Stimulated activated CD4-positive, alpha-beta T cell treated with anti-CD3 and anti-CD28 coated beads, TNF-alpha, amount 100 ng/mL, for 1 hour (primary cell): ENCODE measurements at places on chromosomes 12 and 14.

DNA sequence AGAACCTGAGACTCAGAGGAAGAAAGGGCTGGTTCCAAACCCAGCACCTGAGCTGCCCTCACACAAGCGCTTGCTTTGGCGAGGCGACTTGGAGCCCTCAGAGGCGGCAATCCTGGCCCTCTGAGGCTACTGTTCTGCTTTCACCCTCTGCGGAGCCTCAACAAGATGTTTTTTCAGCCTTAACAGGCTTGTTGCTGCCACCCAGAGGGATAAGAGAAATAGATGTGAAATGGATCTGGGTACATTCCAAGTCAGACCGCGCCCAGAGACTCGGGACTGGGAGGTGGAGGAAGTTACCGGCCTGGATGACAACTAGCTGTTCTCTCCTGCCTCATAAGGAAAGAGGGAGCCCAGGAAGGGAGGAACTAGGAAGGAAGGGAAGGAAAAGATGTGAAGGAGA, 89.6 kb downstream of the TTC7B start:
- DNase-seq: no peak

GRCh38 chr12:100197486-100197885, 3.1 kb upstream of the ACTR6 start:
- no peak for DNase-seq

GRCh38 chr12:102927220-102927619, 10.2 kb upstream of the PAH start:
- DNase-seq: no peak

- DNase-seq: no peak
Measured at GRCh38 chr12:103680591-103681141, 93.6 kb downstream of the STAB2 start.

- no peak for DNase-seq
Measured at GRCh38 chr12:80056232-80056631, 43.1 kb upstream of the OTOGL start.

DNA sequence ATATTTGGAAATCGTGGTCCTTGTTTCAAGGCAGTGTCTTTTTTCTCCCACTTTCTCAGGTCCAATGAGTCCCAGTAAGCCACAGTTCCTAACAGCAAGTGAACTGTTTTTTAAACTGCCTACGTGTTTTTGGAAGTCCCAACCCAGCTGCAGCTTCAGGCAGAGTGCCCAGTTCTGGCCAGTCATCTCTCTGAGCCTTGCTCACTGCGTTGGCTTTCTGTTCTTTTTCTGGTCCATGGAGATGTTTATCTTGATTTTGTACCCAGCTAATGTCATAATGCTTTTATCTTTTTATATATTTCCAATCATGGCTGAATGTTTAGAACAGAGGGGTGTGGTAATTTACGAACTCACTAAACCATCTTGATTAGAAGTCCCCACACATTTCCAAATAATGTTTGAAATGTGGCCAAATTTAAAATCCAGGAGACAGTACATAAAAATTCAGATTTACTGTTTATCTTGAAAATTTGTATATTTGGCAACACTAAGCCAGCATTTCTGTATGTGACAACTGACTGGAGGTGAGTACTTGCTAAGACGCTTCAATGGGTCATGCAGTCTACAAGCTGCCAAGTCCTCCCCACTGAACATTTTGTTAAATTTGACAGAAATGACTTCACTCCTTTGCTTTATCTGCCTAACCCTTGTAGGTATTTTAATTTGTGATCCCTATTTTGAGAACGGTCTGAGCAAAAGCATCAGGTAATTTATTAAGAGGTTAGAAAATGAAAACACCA, 46.1 kb upstream of the OTOGL start:
- DNase-seq: no peak

GRCh38 chr14:81062816-81063215, 107.4 kb downstream of the TSHR start:
- no peak for DNase-seq

- DNase-seq: no peak
Measured at GRCh38 chr14:58738189-58738836, 100.6 kb downstream of the DACT1 start.

DNA sequence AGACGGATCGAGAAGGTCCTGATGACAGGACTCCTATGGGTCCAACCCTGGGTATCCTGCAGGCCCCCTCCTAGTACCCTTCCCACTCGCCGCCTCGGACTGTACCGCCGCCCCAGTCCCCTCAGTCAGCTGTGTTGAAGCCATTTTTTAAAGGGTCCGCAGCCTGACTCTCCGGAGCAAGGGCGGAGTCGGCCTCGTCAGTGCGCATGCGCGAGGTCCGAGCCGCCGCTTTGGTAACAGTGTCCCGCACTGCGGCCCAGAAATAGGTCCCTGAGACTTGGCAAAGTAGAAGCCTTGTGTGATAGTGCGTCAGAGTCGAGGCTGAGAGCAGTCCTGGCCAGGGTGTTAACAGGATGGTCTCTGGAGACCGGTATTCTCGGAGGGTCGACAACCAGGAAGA, 769.0 kb upstream of the ALG10B start:
- DNase-seq: no peak

DNA sequence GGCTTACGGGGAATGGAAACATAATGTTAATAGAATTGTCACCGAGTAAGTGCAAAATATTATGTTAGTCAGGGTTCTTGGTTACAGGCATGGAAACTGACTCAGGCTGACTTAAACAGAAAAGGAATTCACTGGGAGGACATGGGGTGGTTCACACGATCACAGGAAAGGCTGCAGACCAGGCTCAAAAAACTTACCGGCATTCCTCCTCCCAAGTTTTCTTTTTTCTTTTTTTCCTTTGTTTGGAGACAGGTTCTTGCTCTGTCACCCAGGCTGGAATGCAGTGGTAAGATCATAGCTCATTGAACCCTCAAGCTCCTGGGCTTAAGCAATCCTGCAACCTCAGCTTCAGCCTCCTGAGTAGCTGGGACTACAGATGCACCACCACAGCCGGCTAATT, 11.9 kb upstream of the UBE2N start:
- DNase-seq: no peak

DNA sequence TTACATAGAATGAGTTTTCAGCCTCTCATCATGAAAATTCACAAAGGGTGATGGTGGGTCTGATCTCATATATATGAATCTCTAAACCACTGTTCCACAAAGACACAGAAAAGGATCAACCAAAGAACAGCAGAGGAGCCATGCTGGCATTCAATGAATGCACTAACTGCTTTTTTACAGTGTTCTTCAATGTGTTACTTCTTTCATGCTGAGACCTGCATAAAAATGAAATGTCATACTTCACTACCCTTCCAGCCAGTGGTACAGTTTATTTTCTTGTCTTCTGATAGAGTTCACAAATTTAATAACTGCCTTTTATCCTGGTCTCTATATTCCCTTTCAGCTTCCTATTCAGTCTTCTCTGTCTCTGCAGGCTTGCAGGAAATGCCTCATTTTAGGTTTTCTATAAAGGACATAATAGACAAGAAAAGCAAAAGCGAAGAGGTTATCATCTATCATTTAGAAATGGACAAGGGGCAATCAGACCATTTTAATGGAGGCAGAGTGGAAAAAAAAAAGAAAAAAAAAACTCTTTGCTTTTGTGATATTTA, 836.7 kb upstream of the FOXG1 start:
- no peak for DNase-seq

GRCh38 chr12:12483438-12483837, 79.2 kb downstream of the DUSP16 start:
- no peak for DNase-seq

DNA sequence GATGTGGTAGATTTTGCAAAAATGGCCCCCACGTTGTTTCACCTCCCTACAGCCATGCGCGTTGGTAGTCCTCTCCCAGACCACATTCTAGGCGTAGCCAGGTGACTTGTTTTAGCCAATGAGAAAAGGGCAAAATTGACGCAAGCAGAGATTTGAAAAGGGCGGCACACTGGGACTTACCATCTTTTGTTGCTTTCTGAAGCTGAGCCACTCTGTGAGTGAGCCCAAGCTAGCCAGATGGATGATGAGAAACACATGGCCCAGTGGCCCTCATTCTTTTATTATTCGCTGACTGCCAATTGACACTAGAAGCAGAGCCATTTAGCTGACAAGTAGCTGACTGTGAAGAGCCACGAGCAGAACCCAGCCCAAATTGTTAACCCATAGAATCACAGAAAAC, 142.0 kb upstream of the GZMB start:
- no peak for DNase-seq

DNA sequence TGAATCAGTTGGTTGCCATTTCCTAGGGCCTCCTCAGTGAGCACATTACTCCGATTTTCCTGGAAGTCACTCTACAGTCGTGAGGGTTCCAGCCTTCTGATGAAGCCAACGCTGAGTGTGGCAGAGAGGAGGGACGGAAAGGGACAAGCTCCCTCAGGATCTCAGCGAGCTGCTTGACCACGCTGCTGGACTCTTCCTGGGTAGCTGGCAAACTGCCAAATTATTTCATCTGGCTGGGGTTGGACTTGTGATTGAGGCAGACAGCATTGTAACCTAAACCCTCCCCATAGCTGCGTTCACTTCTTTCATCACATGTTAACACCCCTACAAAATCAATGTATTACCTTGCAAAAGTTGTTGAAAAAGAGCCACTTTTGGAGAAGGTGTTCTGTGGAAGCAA, 69.6 kb upstream of the CHST11 start:
- DNase-seq: no peak

DNA sequence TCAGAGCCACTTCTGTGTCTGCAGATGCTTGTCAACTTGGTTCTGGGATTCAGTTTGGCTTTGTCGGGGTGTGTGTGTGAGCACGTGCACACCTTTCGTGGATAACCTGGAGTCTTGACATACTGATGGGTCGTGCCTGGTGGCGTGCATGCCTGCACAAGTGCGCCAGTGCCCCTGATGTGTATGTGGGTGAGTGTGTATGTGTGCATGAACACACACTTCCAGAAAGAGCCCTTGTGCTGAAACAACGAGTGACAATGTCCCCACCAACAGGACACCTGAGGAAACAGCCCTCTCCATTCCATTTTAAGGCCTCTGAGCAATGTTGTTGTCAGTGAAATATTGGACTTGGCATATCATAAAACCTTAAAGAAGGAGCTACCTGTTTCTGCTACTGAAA, 53.9 kb downstream of the SMUG1 start:
- DNase-seq: no peak

GRCh38 chr14:41891624-41892023, 284.9 kb downstream of the LRFN5 start:
- DNase-seq: no peak

DNA sequence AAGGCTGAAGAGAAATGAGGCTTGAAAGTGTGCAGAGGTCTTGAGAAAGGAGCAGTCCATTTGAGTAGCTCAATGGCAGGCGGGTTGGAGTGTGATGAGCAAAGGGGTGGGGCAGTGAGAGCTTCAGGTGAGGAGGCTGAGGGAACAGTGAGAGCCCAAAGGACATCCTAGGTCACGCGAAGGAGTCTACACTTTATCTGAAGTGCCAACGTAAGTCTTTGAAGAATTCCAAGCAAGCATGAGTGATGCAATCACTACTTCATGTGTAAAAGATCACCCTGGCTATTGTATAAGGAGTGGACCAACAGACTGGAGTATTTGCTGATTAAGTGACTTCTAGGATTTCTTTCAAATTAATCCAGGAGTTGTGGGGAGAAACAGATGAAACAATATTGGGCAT, 159.9 kb upstream of the HIF1A start:
- no peak for DNase-seq

- peak; percentile 22 for DNase-seq
Measured at GRCh38 chr14:77067632-77068516, 30.2 kb upstream of the CIPC start.

DNA sequence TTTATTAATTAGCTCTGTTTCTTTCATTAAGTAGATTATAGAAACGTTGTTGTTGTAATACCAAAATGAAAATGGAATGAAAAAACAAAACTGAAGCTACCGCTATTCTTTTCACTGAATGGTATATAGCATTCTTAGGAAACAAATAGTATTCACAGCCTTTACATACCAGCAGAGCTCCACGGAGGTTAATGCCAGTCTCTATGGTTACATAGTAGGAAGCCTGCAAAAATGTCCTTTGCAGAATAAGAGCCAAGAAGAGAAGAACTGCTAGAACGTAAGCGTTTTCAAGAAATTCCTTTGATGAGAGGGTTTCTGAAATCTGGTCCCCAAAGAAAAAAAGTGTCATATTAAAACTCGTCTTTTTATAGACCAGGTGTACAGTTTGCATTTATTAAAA, 30.6 kb downstream of the ABCC9 start:
- no peak for DNase-seq

GRCh38 chr12:81888961-81889360, 129.8 kb upstream of the PPFIA2 start:
- DNase-seq: no peak

GRCh38 chr12:45268672-45269411, 52.9 kb downstream of the ANO6 start:
- DNase-seq: no peak

DNA sequence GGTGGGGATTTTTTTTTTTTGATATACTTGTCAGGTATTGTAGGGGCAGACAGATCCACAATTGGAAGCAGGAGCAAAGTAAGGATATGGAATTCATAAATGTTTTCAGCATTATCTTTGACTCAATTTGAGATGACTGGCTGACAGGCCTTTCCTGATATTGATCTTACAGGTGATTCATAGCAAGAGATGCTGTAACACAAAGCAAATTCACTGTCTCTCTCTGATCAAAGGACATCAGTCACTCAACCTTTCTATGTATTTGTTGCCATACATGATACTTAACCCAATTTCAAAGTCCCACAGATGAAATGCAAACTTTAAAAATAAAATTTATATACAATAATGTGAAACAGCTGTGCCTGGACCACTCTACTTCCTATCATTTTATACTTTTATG, 1506.9 kb downstream of the AACS start:
- no peak for DNase-seq

GRCh38 chr12:84875241-84875640, 37.4 kb downstream of the SLC6A15 start:
- no peak for DNase-seq

- DNase-seq: no peak
Measured at GRCh38 chr12:74365178-74365964, 172.3 kb upstream of the ATXN7L3B start.

DNA sequence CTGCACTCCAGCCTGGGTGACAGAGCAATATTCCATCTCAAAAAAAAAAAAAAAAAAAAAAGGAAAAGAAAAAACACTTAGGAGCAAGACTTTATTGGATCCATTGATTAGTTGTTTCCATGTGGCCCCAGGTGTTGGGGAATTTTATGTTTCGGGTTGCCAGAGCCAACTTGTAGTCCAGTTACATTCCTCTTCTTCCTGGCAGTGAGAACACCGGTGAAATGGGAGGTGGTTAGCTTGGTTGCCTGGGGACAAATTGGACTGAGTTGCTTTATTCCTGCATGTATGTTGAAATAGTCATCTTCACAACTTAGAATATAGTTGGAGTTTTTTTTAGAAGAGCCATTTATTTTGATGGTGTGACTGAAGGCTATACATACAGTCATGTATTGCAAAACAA, 12.6 kb downstream of the RCOR1 start:
- no peak for DNase-seq
